ENCODE measurements at places on chromosomes 16 and 17.

GRCh38 chr17:75642784-75643642 is 9.8 kb downstream of the SMIM5 start:
- DNase-seq = no peak

DNA sequence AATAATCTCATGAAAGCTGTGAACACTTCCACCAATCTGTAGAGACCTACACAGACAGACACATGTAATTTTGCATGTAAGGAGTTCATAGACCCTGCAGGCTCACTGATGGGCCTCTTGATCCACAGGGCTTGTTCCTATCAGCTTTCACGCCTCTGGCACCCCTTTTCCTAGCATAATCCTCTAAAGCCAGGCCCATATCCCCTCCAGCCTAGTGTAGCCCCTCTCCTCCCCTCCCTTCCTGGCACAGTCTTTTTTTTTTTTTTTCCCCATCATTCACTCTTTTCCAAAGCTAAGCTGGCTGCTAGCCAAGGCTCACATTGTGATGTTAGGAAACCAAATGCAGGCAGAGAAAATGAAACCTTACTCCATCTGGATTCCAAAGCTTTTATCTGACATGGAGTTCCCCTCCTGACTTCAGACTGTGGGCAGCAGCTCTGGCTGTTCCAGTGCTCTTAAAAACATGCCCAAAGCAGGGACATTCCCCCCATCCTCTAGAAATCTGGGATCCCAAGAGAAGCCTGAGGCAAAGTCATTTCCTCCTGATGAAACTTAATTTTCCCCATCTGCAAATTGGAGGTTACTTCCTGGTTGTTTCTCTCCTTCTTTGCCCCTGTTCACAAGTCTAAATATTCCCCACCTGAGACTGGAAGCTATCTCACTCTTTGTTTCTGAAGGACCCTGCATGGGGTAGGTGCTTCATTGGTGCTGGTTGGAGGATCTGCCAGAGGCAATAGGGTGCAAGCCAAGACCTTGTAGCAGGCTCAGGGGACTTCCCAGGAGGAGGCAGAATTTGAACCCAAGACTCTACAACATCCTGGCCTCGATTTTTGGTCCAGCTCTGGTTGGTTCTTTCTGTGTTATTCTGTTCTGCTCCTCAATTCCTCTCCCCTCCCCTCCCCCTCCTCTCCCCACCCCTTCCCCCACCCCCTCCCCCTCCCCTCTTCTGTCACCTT is 9.9 kb upstream of the CCL5 start:
- no peak for DNase-seq

DNA sequence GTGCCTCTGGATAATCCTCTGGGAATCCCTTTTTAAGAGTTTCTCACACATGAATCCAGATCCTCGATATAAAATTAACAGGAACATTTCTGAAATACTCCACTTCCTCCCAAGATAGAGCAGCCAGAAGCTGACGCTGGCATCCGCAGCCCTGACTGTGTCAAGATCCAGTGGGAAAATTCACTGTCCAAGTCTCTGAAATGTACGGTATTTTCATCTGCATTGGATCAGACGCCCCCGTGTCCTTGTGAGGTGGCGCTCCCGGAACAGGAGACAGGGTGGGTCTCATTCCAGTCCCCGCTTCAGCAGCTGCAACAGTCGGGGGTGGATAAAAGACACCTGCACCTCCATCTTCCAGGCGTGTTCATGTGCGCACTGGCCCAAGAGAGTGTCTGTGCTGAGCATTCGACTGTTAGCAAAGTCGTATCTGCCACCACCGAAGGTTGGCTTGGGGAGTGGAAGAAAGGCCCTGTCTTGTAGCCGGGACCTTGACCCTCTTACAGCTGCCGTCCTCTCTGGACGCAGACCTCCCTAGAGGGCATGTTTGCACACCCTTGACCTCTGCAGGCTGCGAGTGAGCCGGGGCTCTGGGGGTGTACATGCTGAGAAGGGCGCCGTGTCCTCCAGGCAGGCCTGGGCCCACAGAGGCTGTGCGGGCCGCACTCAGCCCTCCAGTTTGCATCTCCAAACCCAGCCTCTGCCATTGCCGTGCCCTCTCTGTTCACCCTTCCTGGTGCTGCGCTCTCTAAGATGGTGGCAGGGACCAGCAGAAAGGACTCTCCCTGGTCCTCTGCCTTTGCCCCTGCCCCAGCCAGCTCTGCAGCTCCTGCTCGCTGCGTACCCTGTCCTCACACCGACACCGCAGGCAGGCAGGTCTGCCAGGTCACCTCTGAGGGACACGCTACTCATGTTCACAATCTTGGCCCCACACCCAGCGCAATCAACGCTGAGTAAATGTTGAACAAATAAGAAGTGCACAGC is 72.0 kb upstream of the CHMP6 start:
- DNase-seq = no peak

DNA sequence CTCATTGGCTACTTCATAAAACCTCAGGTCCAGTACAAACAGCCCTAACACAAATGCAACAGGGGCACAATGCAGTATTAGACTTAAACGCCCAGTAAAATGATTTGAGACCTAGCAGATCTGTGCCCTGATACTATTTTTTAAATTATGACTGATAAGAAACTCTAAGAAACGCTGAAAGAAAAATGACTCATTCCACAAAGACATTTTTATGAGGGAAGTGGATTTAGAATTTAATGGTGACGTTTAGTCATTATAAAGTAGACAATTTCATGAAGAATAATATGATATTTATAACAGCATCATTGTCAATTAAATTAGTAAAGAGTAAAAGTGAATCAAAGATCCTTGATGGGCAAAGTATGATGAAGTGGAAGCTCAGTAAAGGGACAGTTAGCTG is 80.4 kb upstream of the DHX40 start:
- DNase-seq = no peak

GRCh38 chr16:20866801-20867200 is 33.4 kb downstream of the DCUN1D3 start:
- no peak for DNase-seq

- no peak for DNase-seq
Observed at GRCh38 chr16:19003935-19004334, 20.2 kb downstream of the TMC7 start.

- DNase-seq = no peak
Observed at GRCh38 chr16:12317121-12317810, 340.7 kb downstream of the SNX29 start.

GRCh38 chr16:46907061-46907774 is 23.1 kb downstream of the GPT2 start:
- DNase-seq = no peak

GRCh38 chr16:76947749-76948148 is 243.2 kb upstream of the MON1B start:
- DNase-seq = no peak

DNA sequence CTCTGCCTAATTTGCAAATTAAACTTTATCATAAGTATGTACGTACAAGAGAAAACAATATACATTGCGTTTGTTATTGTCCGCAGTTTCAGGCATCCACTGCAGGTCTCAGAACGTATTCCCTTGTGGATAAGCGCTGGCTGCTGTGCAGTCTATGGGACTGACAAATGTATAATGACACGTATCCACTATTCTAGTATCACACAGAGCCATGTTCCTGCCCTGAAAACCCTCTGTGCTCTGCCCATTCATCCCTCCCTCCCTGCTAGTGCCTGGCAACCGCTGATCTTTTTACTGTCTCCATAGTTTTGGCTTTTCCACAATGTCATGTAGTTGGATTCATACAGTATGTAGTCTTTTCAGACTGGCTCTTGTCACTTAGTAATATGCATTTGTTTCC is 179.4 kb downstream of the MAF start:
- no peak for DNase-seq

- peak; percentile 74 for DNase-seq
Observed at GRCh38 chr16:58733671-58734458, at the start of gene GOT2. TSS of gene GOT2 (minus strand) at chr16:58734316. CDS start at chr16:58734228, 88 bp downstream.

- no peak for DNase-seq
Observed at GRCh38 chr16:57743458-57743857, 7.9 kb downstream of the KATNB1 start.

DNA sequence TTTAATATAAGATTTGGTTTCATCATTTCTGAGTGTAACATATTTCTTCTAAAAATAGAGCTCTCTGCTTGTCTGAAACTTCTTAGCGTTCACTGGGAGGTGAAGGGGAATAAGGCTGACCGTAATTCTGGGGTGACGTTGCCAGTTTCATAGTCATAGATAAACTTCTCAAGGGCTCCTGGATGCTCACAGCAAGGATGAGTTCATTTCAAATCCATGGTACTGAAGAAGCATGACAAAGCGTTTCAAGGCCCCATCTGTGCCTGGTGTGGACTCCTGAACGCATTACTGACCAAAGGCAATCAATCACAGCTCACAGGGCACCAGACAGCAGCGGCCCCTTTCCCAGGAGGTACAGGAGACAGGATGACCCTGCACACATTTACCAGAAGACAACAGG is 12.0 kb upstream of the EVPL start:
- no peak for DNase-seq

- no peak for DNase-seq
Observed at GRCh38 chr17:77414811-77415400, 274.1 kb downstream of the SEC14L1 start.

GRCh38 chr17:42563543-42563942 is 1.6 kb downstream of the COASY start:
- DNase-seq = no peak

DNA sequence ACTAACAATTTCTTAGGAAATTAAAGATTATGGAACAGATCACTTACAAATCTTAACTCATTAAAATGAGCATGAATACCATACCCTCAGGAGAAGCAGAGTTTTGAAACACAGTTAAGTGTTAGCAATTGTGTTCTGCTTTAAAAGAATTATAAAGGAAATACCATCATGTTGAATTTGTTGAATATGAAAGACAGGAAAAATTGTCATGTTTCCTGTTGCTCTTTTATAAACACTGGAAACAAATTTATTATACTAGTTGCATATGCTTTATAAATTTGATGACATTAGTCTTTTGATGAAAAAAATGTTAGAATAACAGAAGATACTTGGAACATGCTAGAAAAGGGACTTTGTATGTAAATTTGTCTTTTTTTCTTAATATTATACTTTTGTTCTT is 59.7 kb downstream of the VMP1 start:
- no peak for DNase-seq

GRCh38 chr16:19474617-19475016 is 47.3 kb downstream of the GDE1 start:
- DNase-seq = no peak

DNA sequence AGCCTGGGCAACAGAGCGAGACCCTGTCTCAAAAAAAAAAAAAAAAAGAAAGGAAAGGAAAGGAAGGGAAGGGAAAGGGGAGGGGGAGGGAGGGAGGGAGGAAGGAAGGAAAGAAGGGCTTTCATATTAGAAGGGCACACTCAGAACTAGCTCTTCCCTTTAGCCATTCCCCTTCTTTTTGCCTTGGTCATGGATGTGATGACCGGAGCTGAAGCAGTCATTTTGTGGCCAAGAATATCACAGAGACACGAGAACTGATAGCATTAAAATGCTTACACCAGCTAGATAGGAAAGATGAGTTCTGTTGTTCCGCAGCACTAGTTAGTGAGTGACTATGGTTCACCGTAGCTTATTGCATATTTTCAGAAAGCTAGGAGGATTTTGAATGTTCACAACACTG is 32.8 kb upstream of the TNRC6A start:
- DNase-seq = no peak

- no peak for DNase-seq
Observed at GRCh38 chr17:69192754-69193153, 35.9 kb downstream of the ABCA10 start.

GRCh38 chr16:88923450-88923849 is 53.6 kb downstream of the CBFA2T3 start:
- DNase-seq = no peak

DNA sequence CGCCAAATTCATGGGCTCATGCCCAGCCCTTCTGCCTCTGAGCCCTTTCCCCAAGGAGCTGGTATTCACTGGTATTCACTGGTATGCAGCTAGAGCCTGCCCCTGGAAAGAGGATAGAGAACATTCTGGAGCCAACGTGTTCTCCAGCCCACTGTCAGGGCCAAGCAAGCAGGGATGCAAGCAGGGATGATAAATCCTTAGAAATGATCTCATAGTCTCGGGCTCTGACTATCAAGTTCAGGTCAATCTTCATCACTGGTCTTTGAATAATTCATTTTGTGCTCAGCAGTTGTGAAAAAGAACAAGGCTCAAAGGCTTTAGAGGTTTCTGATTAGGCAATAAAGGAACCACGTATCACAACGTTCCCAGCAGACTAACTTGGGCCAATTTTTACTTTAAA is 57.3 kb downstream of the CACNG5 start:
- no peak for DNase-seq

DNA sequence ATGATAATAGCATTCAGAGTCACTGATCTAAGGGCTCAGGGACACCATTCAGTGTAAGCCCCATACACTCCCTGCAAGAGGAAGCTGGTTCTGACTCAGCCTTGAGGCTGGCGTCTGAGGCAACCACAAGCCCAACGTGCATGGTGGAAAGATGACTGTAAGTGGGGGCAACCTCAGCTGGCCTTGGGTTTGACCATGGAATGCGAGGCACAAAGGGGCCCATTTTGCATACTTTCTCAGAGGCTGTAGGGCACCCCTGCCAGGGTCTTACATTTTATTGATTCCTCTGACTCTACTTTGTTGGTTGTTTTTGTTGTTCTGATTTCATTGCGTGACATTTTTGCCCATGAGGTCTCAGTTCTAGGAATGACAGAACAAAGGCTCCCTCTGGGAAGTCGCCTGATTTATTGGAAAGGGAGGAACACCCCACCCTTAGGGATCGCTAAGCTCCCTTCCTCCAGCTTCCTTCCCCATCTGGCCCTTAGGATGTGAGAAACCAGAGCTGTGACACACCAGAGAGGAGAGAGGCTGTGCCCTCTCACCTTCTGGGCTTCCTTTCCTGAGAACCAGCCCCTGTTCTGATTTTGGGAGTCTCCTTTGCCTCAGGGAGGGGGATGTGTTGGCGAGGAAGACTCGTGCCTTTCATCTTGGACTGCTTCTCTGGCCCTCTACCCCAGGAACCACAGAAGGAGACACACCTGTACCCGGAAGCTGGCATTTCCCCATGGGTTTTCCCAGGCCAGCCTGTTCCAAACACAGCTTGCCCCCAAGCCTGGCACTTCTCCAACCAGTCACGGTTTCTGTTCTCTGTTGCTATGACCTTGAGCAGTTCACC is 5.6 kb upstream of the CIITA start:
- DNase-seq = peak; percentile 25

DNA sequence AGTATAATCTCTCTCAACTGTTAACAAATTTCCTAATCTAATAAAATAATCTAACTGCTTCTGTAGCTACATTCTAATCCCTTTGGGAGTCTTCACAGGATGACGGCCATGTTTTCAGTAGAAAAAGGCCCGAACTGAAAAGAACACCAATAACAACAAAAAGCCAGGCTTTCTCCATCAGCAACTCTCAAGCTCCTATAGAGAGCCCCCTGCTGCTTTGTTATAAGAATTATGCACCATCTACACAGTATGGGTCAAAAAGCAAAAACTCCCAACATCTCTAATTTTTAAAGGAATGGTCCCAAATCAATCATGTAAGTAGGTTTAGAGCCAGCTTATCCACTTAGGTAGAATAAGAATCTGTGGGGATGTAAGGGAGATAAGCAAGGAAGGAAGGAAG is 163.6 kb upstream of the C17orf78 start:
- no peak for DNase-seq

GRCh38 chr17:81459224-81459623 is 53.4 kb downstream of the ACTG1 start:
- no peak for DNase-seq

GRCh38 chr16:16578701-16579100 is 199.8 kb downstream of the NPIPA7 start:
- no peak for DNase-seq

- DNase-seq = no peak
Observed at GRCh38 chr16:75296606-75297005, 45.2 kb upstream of the BCAR1 start.
